ENCODE measurements at places on chromosomes 7 and 10. TPM values are rescaled to one million over a fixed set of nuclear protein-coding genes. Genes with fewer than 3 reads are reported as not detected.

HNRNPH3 gene
- total RNA-seq, result 12.6 TPM

PKD2L1 gene
- not detected for total RNA-seq

OR2A5 gene
- total RNA-seq, result not detected

TUBB8 gene
- total RNA-seq, result not detected

FLNC gene
- total RNA-seq, result 117 TPM

PNLIPRP1 gene
- total RNA-seq, result not detected

SFTPA2 gene
- total RNA-seq, result not detected

DYNC1I1 gene
- 13.2 TPM for total RNA-seq

MYH16 gene
- total RNA-seq, result not detected

COL13A1 gene
- total RNA-seq, result 8.0 TPM

TRIM50 gene
- not detected for total RNA-seq

AKR1C3 gene
- 64.4 TPM for total RNA-seq

ARMH3 gene
- total RNA-seq, result 4.5 TPM

NPSR1 gene
- not detected for total RNA-seq

TACC2 gene
- total RNA-seq, result 69.1 TPM

SORBS1 gene
- 416 TPM for total RNA-seq

TMEM229A gene
- total RNA-seq, result not detected

TMEM72 gene
- not detected for total RNA-seq

GOLGA7B gene
- total RNA-seq, result 0.11 TPM

CFTR gene
- total RNA-seq, result 0.21 TPM

NUTM2A gene
- total RNA-seq, result 0.11 TPM

PLA2G12B gene
- not detected for total RNA-seq
